ENCODE measurements at places on chromosomes 11 and 22.

DNA sequence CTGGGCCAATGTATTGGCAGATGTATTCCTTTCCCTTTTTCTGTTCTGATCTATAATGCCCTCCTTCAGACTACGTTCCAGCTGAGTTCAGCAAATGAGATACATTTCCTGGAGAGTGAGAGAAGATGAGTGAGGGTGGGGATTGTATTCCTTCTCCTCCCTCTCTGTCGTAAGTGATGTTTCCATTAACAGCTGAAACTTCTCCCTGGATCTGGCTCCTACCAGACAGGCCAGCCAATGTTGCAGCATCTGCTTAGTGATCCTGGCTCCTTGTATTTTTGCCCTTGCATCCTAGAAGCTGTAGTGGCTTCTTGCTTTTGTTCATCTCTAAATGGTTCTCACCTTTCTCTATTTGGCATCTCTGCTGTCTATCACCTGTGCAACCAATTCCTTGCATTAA lies 48.2 kb upstream of the MTMR2 start:
- no peak for DNase-seq

DNA sequence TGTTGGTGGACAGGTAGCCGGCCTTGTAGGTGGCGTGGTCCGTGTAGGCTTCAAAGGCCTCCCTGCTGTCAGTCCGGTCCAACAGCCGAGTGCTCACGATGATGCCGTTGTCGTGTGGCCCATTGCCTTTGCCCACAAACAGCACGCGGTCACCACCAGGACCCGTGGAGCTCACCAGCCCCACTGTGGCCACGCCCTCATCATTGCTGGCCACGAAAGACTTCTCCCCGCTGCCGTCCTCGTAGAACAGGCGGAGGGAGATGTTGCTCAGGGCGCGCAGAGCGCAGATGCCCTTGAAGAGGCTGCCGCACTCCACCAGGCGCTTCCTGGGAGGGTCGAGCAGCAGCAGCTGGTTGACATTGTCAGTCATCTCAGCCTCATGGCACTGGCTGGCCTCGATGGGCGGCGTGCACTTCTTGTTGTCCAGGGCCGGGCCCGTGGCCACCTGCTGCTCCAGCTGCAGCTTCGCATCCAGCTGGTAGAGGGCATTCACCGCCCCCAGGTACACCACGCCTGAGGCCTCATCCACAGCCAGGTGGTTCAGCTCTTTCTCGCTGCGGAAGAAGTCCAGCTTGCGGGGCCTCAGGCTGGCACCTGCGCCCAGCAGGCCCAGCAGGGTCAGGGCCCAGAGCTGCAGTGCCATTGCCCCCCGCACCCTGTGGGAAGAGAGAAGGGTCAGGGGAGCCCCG lies 17.4 kb downstream of the PLXNB2 start:
- no peak for DNase-seq

DNA sequence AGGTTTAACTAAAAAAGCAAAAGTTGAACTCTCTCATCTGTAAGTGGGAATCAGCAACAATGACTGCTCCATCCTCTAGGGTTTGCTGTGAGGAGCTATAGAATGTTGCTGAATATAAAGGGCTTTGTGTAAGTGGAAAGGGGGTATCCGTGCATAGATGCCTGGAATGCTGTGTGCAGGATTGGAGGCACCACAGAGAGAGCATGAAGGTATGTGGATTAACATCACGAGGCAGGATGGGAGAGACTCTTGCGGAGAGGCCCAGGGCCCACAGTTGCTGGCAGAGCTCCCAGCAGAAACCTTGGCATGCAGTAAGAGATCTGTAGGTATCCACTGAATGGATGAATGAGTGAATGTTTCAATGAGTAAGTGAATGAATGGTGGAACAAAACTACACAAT lies 298.7 kb upstream of the DDI1 start:
- no peak for DNase-seq

GRCh38 chr11:69155302-69156234 lies at the start of gene SMIM38:
Gene SMIM38, plus strand, starts transcription at chr11:69155935. Its CDS starts 1,912 bp downstream, at chr11:69157847.
- DNase-seq, result no peak

DNA sequence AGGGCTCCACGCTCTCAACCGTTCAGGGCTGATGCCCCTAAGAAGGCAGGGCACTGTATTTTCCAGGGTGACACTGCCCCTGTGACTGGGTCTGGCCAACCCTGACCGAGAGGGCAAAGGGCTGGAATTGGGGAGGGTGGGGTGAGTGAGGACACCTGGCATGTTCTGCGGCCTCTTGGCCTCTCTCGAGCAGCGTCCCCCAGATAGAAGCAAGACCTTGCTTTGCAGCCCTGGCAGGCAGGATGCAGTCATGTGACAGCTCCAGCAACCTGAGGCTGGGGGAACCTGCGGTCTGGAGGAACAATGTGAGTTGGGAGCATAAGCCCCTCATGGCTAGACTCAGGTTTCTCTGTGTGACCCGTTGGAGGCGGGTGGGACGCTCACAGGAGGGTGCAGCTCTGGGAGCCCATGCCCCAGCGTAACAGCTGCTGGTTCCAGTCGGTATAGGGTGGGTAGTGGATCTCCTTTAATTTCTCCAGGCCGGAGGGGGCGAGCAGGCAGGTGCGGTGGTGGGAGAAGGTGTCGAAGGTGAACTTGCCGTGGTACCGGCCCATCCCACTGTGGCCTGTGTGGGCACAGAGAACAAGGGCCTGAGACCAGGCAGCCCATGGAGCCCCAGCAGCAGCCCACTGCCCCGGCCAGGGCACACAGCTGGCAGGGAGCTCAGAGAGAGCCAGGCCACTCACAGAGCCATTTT lies 11.4 kb downstream of the ALDH3B2 start:
- DNase-seq, result no peak

DNA sequence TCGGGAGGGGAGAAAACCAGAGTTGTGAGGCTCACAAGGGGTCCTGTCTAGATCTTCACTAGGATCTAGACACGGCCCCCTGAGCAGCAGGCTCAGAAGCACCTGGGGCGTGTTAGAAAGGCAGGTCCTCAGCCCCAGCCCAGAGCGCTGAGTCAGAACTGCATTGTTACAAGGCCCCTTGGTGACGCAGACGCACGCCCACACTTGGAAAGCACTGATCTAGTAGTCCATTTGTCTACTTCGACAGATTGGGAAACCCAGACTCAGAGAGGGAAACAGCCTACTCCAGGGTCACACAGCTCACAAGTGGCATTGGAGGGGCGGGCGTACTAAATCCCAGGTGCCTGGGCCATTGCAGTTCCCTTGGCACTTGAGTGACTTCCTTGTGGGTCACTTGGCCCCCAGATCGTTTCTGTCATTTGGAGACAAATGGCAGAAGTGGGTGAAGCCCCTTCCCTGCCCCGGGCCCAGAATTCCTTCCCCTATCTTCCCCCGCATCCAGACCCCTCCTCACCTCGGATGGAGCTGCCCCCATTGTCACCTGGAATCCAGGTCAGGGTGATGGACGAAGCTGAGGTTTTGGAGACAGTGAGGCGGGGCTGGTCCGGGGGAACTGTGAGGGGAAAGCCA lies 110.8 kb downstream of the CEP164 start:
- no peak for DNase-seq

- peak; percentile 33 for DNase-seq
These were observed 4.2 kb downstream of the CHORDC1 start for GRCh38 chr11:90218606-90219005.

DNA sequence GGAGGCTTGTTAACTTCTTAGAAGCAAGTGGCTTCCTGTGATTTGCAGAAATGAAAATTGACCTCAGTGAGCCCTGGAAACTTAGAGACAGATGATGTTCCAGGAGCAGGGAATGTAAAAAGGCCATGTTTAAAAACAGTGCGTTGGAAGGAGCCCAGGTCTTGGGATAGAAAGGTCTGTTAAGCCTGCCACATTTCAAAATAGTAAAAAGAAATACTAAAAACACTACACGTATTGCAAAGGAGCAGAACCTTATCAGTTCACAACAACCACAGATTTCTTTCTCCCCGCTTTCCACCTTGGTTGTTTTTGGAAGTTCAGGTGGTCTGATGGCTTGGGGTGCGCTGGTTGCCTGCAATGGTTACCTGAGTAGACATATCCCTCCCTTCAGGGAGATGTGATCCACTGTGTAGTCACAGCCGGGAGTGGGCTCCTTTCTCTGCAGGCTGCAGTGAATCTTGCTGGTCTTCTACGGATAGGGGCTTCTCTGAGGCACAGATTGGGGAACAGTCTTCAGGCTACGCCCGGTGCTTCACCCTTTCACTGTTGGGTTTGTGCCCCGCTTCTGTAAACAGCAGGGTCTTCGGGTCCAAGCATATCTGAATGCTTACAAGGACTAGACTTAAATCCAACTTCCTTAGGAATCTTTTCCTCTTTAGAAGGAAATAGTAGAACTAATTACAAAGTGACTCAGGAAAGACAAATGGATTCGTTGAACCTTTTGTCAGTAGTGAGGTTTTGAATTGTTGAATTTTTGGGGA lies 1.9 kb downstream of the TEAD1 start:
- DNase-seq, result peak; percentile 22

GRCh38 chr11:837189-837989 lies 4.6 kb downstream of the CD151 start:
- no peak for DNase-seq

GRCh38 chr11:108302121-108302785 lies 79.4 kb downstream of the ATM start:
- DNase-seq, result no peak

GRCh38 chr11:46560300-46560991 lies 33.4 kb downstream of the AMBRA1 start:
- DNase-seq, result no peak

GRCh38 chr11:62120431-62120830 lies 3.4 kb upstream of the INCENP start:
- no peak for DNase-seq

DNA sequence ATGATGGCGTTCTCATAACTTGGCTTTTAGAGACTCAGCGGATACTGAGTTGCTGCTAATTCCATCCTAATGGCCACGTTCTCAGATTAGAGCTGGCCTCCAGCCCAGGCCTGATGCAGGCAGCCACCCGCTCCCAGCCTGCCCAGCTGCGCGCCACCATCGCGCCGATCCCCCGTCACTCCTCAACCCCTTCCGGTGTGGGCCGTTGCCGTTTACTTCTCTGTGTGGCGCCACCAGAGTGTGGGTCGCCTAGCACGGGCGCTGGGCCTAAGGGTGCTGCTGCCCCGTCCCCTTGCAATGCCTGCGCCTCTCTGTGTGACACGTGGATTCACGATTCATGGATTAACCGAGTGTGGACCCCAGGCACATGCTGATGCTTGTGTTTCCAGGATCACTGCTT lies 1116.0 kb downstream of the BRD1 start:
- no peak for DNase-seq

GRCh38 chr11:131301306-131301705 lies 69.1 kb upstream of the NTM start:
- no peak for DNase-seq

- no peak for DNase-seq
These were observed 17.0 kb downstream of the LAYN start for GRCh38 chr11:111557425-111558111.

DNA sequence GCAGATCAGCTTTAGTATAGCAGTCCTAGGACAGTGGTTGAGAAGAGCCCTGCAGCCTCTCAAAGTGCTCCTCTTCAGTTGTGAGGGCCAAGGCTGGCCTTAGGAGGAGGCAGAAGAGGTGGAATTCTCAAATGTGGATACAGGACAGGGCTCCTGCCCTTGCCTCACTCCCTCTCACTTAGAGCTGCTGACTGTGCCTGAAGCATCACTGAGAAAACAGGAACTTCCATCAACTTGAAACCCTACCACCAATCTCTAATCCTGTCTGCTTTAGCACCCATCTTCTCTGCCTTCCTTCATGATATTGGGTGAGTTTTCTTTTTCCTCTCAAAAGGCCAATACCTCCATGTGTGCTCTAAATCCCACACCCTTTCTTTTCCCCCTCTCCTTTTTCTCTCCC lies 14.4 kb upstream of the UCP3 start:
- DNase-seq, result no peak

- DNase-seq, result no peak
These were observed 19.1 kb downstream of the PIK3C2A start for GRCh38 chr11:17188675-17189074.

- no peak for DNase-seq
These were observed 1.9 kb upstream of the ZBTB16 start for GRCh38 chr11:114057605-114058004.

DNA sequence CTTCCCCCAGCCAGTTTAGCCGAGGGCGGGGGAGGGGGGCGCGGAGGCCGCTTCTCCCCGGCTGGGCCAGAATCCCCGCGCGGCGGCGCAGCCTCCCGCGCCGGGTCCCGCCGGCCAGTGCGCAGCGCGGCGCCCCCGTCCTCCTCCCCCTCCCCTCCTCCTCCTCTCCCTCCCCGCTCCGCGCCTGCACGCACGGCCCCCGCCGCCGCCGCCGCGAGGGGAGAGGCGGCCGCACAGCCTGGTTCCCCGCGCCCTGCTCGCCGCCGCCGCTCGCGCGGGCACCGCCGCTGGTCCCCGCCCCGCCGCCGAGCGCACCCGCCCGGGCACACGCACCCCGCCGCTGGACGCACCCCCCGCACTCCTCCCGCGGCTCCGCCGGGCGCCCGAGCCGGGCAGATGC lies at the start of gene FLRT1:
TSS of gene FLRT1 (plus strand) at position 356 of the 400 bp plus-strand sequence. CDS start 80,337 bp downstream, outside the sequence.
- no peak for DNase-seq

- DNase-seq, result peak; percentile 59
These were observed 212.3 kb upstream of the NCAM1 start for GRCh38 chr11:112748713-112749543.

GRCh38 chr11:10317151-10317755 lies 12.4 kb downstream of the ADM start:
- no peak for DNase-seq

GRCh38 chr11:100918551-100919500 lies 210.8 kb downstream of the PGR start:
- DNase-seq, result no peak

DNA sequence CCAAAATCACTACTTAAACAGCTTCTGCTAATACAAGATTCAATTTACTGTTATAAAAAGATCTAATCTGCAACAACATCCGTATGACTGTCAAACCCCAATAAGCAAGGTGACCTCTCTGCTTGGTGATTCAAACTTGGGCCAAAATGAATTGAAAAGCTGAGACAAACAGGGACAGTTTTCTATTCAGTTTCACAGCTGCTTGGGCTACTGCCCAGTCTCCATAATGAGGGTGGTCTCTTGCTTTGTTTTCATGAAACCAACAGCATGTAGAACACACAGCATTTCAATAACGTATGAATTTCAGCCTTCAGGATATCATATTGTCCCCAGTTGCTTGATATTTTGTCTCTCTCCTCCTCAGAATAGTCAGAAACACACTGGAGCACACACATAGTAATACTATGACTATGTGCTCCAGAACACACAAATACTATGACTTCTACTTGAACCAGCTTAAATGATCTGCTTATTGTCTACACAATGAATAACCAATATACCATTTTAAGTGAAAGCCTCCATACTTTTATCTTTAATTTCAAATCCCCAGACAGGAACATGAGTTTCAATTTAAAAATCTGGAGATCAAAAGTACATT lies 285.0 kb downstream of the TTC28 start:
- no peak for DNase-seq

DNA sequence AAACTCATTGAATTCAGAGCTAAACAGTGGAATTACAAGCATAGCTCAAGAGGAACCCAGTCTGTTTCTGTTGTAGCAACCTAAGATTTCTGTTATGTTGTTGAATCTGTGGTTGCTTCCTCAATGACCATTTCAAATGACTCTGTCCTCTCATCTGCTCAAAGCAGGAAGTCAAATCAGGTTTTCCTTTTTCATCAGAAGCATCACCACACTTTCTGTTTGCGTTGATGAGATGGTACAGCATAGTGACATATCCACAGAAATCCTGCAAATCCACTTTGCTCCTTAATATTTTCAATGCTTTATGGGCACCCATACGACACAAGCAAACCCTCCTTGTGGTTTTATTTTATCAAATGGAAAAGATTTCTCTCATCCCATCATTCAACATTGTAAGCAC lies 12.6 kb upstream of the UCP2 start:
- DNase-seq, result no peak
